Cortex of kidney (tissue), 1 donor: ENCODE measurements at places on chromosomes 4 and X.

DNA sequence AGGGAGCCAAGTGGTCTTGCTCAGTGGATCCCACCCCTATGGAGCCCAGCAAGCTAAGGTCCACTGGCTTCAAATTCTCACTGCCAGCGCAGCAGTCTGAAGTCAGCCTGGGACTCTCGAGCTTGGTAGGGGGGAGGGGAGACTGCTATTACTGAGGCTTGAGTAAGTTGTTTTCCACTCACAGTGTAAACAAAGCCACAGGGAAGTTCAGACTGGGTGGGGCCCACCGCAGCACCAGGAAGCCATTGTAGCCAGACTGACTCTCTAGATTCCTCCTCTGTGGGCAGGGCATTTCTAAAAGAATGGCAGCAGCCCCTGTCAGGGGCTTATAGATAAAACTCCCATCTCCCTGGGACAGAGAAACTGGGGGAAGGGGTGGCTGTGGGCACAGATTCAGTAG is 721.0 kb upstream of the NDST4 start:
- no peak for DNase-seq

DNA sequence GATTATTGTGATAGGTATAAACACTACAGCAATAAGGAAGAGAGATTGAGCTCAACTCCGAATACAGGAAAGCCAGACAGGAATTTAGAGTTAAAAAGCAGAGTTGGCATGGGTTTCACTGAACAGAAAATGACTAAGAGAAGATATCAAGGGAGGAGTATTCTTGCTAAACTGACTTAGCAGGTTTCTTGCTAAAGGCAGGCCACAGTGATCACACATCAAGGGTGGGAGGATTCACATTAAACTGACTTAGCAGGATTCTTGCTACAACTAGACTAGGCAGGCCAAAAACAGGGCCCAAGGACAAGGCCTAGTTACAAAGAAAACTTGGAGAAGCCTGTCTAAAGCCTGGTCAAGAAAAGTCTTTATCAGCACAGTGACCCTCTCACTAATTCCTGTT is 195.1 kb downstream of the MAGEB5 start:
- no peak for DNase-seq

DNA sequence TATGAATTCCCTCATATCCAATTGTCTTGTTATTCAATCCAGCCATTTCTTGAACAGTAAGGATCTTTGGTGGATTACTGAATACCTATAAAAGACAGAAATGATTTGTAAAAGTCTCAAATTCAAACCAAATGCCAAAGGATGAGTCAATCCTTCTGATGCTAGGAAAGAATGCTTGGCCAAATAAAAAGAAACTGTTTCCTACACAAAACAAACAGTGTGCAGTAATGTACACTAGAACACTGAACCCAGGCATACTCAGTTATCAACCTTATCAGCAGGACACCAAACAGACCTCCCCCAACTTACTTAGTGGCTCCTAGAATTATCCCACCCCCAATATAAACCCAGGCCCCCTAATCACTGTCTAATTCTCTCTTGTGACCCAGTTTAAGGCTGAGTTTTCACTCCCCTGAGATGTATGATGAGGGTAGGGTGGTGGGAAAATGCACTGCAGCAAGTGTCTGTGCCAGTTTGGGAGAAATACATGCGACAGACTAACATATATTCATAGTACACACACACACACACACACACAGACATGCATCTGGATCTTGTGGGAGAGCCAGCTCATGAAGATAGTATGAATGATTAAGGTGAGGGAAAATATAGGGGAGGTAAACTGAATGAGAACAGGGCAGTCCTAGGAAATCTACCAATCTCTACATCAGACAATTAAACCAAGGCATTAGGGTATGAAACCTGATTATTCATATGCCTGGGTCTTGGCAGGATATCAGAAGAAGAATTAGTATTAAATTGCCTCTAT is 35.0 kb downstream of the CLDN2 start:
- DNase-seq = no peak

DNA sequence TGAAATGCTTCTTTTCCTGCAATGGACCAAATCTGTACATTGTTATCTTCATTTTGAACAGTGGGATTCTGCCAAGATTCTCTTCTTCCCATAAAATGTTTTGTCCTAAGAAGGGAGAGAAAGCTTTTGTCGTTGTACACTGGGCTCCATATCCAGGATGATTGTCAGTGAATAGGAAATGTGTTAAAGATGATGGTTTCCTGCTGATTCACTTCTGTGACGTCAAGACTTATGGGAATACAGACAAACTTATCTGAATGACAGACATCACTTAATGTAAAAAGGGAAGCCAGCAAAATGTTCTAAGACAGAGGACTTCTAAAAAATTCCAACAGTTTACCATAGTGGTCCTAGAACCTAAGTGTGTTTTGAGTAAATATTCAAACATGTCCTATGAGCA is 53.7 kb upstream of the HPF1 start:
- no peak for DNase-seq

- no peak for DNase-seq
Observed at GRCh38 chr4:141782205-141782604, 145.8 kb downstream of the IL15 start.

GRCh38 chr4:82885410-82885809 is 5.5 kb downstream of the SEC31A start:
- no peak for DNase-seq

DNA sequence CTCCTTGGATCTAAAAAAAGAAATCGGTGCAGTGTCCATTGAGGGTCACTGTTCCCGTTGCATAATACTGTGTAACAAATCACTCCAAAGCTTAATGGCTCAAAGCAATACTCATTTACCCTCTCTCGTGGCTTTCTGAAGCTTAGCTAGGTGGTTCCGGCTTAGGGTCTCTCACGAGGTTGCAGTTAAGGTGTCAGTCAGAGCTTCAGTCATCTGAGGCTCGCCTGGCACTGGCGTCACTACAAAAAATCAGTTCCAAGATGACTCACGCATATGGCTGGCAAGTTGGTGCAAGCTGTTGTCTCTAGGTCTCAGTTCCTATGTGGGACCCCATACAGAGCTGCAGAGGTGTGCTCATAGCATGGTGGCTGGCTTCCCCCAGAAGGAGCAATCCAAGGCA is 91.0 kb downstream of the BEND2 start:
- no peak for DNase-seq

- no peak for DNase-seq
Observed at GRCh38 chrX:79477691-79478090, 110.6 kb upstream of the ITM2A start.

DNA sequence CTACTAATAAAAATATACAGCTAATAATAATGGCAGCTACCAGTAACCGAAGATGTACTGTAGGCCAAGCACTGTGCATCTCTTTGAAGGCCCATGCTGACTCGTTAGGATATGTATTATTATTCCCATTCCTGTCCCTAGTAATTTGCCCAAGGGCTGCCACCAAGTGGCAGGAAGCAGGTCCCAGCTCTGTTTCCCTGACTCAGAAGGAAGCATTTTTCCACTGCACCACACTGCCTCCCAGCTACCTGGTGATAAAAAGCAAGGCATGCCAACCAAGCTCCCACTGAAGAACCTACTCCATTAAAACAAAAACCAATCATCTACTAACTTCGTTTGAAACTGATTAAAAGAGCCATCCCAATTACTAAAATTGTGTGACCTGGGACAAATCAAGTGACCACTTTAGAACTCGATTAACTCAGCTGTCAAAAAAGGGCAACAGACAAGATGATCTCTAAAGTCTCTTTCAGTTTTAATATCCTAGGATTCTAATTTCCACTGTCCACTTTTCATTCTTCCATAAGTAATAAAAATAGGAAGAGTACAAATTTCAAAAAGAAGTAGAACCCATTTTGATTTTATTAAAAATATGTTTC is 24.3 kb upstream of the PGM2 start:
- DNase-seq = no peak
